Activated CD4-positive, alpha-beta T cell treated with anti-CD3 and anti-CD28 coated beads, Interleukin-2, Interleukin-6, amounts not matched to agents 100 ng/mL and 50 ng/mL, durations not matched to agents 16 hours and 8 hours (primary cell): ENCODE measurements at places on chromosomes 11 and 22.

DNA sequence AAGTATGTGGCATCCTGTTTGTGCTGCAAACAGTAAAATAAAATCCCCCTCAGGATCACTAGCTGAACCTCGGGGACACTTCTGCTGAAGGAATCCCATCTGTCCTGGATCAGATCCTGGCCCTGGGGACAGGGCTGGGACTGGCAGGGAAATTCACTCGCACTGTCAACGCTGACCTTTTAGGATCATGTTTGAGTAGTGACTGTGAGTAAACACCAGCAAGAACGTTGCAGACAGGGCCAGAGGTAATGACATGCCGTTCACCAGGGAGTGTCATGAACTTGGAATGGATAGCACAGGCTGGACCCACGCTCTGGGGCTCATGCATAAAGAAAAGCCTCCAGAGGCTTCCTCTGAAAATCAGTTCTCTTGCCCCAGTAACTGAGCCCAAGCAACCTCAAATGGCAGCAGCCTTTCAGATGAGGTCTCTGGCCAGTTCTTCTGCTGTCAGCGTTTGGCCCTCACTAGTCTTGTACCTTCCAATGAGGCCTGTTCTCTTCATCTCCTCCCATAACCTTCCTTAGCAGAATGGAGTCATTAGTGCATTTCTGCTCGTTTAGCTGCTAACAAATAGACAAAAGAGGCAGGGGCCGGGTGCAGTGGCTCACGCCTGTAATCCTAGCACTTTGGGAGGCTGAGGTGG is 51.0 kb upstream of the BARX2 start:
- DNase-seq: no peak

DNA sequence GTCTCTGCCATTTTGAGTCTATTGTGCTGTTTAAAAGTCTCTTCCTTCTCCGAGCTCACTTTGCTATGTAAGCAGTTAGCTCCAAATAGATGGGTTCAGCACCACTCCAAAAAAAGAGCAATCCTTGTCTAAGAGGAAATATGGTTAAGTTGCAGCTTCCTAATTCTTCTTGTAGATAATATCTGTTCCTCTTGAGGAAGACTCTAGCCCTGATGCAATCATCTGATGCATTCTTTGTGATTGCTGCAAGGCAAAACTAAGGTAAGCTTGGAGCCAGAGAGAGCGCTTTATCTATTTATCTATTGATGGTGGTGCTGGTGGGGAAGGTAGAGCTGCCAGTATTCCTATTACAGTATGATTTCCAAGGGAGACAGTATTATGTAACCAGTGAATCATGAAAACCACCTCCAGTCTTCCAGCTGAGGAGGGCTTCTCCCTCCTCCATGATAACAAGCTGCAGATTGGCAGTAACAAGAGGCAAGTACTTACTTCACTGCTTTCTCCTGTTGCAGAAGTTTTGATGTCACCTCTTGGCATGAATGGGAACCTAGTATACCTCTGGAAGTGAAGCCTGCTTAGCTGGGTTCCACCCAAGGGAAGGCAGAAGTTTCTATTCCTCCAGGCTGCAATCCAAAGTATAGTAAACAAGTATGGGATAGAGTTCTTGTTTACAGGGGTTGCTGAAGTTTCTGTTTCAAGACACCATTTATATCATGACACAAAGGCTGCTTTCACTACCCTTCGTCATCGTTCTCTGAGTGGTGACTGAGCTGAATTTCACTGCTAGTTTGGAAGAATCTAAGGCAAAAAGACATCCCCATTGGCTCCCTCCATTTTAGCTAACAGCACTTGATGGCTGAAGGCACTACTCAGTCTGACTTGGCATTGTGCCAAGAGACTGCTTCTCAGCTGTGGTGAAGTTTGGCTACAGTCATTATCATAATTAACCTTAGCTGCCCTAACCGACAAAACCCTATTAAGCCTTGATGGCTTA is 49.7 kb downstream of the FDX1 start:
- no peak for DNase-seq

DNA sequence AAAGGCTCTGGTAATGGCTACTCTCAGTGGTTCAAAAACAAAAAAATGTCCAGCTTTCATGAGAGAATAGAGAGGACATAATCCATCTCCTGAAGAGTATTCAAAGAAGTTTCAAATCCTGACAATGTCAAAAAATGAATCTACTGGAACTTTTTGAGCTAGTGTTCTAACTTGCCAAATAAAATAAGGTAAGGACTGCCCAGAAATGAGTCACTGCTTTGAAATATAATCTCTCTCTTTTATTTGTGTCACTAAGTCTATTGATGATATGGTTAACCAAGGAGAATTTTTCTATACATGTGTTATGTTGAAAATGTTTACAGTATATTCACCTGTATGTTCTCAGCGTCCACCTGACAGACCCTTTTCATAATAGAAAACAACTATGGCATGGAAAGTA is 3.4 kb downstream of the GUCY1A2 start:
- no peak for DNase-seq

DNA sequence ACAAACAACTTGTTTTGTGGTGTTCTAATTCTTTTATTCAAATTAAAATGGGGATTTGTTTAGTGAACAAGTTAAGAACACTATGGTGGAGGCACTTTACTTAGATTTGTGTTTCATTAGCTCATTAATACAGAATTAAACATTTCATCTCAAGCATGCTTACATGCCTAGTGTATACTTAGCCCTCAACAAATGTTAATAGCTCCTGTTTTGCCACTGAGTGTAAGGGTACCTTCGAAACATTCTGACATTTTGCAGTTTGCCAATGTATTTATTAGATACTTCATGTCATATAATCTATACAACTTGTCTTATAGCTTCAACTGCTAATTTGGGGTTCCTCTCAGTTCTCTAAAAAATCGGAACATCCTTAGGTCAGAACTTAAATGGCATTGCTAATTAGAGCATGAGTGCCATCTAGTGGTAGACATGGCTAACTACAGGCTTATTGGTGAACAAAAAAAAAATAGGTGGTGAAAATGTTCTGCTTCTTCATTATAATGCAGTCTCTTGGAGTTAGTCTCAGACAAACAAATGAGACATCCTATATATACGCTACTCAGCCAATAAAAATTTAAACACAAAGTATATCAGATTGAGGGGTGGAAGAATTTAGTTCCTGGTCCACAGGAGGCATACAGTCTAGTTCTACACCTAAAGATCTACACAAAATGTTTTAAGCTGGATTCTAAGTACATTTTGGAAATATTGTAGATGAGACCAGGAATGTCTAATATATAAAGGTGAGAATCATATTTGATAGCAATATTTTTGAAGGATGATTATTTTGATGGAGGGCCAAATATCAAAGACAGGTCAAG is 4.9 kb upstream of the CNTN5 start:
- peak; percentile 43 for DNase-seq

- no peak for DNase-seq
Observed at GRCh38 chr11:2670541-2671100, 29.2 kb downstream of the KCNQ1OT1 start.
